ENCODE measurements at places on chromosomes 2 and 18.
A peak's percentile ranks its signal among the peaks of the same experiment; 100 is the strongest.

GRCh38 chr2:53827398-53828175, 32.2 kb downstream of the GPR75 start:
- no peak for DNase-seq

GRCh38 chr2:84454581-84454980, 4.5 kb downstream of the SUCLG1 start:
- DNase-seq, result no peak

GRCh38 chr18:77000527-77000926, 132.1 kb downstream of the MBP start:
- peak; percentile 45 for DNase-seq

- no peak for DNase-seq
Measured at GRCh38 chr2:123179526-123179925, 845.6 kb upstream of the CNTNAP5 start.

- no peak for DNase-seq
Measured at GRCh38 chr2:235740821-235741220, 247.0 kb downstream of the AGAP1 start.

DNA sequence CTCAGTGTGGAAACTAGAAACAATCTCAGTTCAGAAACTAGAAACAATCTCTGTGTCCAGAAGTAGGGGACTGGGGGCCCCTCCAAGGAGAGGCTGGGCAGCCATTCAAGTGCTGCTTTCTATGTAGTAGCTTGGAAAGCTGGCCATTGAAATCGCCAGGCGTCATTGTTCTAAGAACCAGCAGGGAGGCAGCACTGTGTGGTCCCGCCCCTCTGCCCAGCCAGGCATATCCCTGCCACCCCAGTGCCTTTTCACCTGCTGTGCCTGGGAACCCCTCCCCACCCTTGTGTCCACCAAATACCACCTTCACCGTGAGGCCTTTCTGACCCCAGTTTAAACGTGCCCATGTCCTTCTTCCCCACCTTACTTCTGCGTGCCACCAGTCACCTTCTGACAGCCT, 221.6 kb downstream of the GBX2 start:
- no peak for DNase-seq

GRCh38 chr18:41532344-41533086, 422.5 kb upstream of the PIK3C3 start:
- no peak for DNase-seq

GRCh38 chr2:201643216-201643890, at the start of gene TMEM237:
TSS of gene TMEM237 (minus strand) at chr2:201643503. CDS start at chr2:201643400, 103 bp downstream.
- peak; percentile 51 for DNase-seq

- DNase-seq, result no peak
Measured at GRCh38 chr2:186941853-186942252, 92.9 kb upstream of the ZSWIM2 start.

- no peak for DNase-seq
Measured at GRCh38 chr2:129723277-129724020, 256.0 kb upstream of the RAB6C start.

DNA sequence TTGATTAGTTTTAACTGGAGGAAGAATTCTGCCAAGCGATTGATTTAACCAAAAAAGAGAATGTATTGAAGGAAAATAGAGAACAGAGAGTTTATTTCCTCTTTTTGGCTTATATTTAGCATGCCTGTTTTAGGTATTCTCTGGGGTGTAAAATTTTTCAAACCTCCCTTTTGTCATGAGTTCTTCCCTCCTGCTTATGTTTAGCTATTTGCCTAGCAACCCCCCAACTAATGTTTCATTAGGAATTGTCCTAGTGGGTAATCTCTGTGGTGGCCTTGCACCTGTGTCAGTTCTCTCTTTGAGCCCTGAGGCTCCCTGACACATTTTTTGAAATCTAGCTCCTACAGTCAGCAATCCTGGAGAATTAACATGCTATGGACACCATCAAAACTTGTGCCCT, 12.5 kb upstream of the REG1B start:
- DNase-seq, result no peak

- DNase-seq, result no peak
Measured at GRCh38 chr2:203646266-203646864, 60.1 kb upstream of the CD28 start.

DNA sequence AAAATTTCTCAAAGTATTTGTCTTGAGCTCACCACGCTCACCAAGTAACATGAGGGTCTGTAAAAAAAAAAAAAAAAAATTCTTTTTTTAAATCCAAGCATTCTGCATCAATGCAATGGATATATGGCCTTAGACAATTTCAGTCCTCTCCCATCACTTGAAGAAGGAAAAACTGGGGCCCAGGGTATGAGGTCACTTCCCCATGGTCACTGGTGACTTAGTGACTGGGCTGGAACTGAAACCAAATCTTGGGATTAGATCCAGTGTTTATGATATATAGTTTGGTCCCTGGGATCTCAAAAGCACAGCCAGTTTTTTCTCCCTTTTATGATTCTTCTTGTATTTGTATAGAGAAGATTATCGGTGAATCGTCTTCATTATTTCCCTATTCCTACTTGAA, 477.9 kb upstream of the TNP1 start:
- DNase-seq, result no peak

GRCh38 chr2:226790011-226790410, 9.6 kb downstream of the IRS1 start:
- DNase-seq, result no peak

DNA sequence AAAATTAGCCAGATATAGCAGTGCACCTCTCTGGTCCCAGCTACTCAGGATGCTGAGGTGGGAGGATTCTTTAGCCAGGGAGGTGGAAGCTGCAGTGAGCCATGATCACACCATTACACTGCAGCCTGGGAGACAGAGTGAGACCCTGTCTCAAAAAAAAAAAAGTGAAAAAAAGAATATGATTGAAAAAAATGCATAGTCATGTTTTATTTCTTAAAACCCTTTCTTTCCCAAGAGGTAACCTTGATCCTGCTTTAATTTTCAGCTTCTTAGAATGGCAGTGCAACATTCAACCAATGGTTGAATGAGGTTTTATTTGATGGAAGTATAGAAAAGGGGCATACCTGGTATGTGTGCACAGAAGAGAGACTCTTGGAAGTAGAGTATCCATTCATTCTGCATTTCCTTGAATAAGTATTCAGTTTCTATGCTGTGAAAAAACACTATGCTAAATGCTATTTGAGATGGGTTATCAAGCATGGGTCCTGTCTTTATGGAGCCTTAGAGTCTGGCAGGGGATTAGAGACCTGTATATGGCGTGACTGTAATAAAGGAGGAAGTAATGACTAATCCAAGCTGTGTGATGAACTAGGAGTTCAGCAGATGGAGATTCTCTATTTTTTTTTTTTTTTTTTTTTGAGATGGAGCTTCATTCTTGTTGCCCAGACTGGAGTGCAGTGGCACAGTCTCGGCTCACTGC, 146.3 kb downstream of the WDSUB1 start:
- DNase-seq, result no peak

GRCh38 chr2:223815186-223815883, 22.0 kb downstream of the AP1S3 start:
- DNase-seq, result no peak

- no peak for DNase-seq
Measured at GRCh38 chr2:25551316-25551715, 122.1 kb downstream of the DTNB start.

DNA sequence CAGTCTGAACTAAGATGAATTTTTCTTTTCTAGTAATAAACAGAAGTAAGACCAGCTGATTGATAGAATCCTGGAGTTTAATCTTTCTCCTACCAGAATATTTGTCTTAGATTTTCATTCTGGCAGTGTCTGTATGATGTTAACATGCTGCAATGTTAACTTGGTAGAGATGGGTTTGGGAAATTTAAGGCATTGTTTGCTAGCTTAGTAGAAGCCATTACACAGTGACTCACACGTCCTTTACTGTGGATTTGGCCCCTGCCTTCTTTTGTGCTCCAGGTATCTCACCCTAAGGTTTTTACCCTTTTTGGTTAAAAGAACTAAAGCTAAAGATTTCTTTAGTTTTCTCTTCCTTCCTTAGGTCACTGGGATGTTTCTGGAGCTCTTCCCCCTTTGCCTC, 84.1 kb downstream of the SPTBN1 start:
- DNase-seq, result no peak

- no peak for DNase-seq
Measured at GRCh38 chr2:120489023-120489422, 143.1 kb downstream of the INHBB start.

DNA sequence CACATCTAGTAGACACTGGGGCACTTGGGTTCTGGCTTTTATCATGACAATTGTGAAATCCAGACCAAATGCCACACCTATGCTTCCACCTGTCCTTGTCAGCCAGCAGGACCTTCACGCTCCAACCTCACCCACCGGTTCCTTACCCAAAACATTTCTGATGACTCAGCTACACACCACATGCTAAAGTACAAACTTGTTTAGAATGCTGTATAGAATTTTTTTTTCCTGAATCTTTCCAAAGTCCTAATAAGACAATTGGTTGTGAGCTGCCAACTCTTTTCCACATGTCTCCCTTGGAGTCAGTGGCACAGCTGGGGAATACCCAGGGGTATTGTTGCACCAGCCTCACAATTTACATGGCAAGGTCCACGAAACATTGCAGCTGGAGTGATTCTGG, 75.5 kb upstream of the LPIN2 start:
- DNase-seq, result no peak

DNA sequence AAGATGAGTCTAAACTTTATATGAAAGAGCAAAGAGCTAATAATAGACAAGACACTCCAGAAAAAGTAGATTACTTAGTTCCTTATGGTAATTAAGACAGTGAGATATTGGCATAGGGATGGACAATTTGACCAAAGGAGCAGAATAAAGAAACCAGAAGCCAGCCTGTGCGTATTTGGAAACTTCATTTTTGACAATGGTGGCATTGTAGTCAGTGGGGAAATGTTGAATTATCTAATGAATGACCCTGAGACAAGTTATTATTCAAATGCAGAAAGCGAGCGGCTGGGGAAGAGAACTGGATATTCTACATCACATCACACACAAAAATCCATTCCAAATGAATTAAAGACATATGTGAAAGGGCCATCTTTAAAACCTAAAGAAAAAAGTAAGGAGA, 144.3 kb downstream of the DTNB start:
- DNase-seq, result no peak

- no peak for DNase-seq
Measured at GRCh38 chr18:26667046-26667445, 118.7 kb upstream of the KCTD1 start.

DNA sequence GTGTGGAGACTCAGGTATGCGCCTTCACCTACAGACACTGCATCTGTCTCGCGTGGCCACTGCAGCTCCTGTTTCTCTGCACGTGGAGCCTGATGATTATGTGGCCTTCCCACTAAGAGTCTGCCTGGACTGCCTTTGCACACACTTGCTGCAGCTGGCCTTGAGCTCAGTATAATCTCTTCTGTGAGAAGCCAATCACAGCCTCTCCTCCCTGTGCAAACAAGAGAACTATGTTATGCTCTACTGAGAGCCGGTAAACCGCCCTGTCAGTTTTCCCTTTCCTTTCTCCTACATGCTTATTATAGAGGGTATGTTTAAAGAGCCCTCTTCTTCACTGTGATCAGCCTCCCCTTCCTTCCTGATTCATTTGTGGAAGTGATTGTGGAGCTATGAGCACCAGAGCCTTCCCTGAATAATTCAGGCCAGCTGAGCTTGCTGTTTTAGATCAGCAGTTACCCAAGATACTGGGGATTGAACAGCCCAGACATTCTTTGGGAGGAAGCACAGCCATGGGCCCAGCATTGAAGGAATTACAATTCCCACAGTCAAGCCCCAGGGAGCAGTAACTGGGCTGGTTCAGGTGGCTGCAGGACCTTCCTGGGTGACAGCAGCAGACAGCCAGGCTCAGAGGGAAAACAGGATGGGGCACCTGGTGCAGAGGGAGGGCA, 3.7 kb upstream of the TGFA start:
- DNase-seq, result no peak

GRCh38 chr18:11821643-11822237, 29.5 kb upstream of the CHMP1B start:
- no peak for DNase-seq

DNA sequence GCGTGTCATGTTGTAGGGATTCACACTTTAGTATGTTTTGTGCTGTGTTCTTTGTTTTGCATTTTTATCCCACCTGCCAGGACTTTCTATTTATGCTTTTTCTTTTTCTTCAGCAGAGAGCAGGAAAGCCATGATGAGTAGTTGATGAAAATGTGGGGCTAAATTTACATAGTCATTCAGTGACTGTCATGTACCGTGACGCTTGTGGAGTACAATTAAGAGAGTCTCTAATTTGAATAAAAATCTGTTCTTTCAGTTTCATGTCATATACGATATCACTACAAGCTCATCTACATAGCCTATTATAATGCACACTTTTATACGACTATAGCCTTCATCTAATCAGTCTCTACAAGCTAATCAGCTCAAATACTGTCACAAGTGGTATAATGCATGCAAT, 112.7 kb upstream of the SPATS2L start:
- no peak for DNase-seq

GRCh38 chr18:25247725-25248124, 104.2 kb downstream of the ZNF521 start:
- no peak for DNase-seq

DNA sequence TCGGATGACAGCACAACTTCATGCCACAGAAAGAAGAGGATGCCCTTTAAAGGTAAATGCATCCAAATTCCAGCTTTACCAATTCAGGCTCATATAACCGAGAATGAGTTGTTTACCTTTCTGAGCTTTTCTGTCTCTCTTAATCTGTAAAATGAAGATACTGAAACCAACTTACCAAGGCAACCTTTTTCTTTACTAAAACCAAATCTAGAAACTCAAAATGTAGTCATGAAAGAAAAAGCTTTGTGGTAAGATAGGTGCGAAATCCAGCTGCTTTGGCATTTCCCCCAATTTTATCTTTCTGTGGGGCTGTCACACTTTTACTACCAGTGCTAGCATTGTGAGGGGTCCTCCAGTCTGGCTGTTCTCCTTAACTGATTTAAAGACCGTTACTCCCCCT, 240.4 kb downstream of the IKZF2 start:
- no peak for DNase-seq

- no peak for DNase-seq
Measured at GRCh38 chr2:64405581-64406406, 48.2 kb upstream of the LGALSL start.

DNA sequence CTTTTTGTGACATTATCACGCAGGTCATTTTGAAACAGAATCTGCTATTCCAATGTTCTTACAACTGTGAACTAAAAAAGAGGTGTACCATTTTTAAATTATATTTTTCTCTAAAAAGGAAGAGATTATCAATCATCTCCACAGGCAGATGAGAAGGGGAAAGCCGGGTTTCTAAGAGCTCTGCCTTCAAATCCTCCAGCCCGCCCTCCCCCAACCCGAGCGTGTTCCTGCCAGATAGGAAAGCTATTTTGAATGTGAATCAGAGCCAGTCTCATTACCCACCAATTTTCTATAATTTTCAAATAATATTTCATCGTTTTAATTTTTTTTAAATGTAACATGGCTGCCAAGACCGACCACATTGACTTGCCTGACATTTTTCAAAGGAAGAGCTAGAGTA, 65.9 kb downstream of the KCNF1 start:
- DNase-seq, result no peak

GRCh38 chr2:240962300-240963064, 35.9 kb upstream of the SNED1 start:
- DNase-seq, result no peak

DNA sequence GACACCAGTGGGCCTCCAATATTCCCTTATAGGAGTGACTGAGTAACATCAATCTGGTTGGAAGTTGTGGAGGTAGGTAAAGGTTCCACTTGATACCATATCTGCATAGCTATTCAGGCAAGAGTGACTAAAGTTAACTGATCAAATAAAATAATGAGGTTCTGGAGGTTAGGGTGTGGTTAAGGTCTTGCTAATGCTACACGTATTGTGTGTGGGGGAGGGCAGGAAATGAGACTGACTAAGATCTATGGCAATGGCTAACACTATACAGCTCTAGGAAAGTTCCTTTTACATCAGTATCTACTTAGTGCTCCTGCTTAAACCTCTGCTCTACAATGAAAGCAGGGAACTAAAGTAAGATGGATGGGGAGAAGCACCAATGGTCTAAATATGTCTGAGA, 149.1 kb upstream of the MGAT5 start:
- no peak for DNase-seq

Data from T-helper 17 cell (primary cell).